GM13977 (cell line): ENCODE measurements at places on chromosomes 5 and 9.

DNA sequence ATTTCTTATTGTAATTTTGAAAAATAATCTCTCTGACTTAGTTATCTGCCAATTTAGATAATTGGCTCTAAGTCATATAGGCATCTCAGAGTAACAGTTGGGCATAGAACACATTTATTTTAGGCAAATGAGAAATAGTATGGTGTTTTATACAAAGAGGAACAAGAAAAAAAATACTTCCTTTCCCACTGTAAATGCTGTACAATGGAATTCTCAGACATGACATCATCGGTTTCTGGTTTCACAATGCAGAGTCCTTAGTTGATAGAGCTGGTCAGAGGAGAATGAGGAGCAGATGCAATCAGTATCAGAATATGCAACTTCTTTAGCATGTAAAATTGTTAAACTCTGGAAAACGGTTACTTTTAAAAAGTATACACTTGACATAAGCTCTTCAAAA is 49.4 kb downstream of the PLK2 start:
- DNase-seq = no peak

DNA sequence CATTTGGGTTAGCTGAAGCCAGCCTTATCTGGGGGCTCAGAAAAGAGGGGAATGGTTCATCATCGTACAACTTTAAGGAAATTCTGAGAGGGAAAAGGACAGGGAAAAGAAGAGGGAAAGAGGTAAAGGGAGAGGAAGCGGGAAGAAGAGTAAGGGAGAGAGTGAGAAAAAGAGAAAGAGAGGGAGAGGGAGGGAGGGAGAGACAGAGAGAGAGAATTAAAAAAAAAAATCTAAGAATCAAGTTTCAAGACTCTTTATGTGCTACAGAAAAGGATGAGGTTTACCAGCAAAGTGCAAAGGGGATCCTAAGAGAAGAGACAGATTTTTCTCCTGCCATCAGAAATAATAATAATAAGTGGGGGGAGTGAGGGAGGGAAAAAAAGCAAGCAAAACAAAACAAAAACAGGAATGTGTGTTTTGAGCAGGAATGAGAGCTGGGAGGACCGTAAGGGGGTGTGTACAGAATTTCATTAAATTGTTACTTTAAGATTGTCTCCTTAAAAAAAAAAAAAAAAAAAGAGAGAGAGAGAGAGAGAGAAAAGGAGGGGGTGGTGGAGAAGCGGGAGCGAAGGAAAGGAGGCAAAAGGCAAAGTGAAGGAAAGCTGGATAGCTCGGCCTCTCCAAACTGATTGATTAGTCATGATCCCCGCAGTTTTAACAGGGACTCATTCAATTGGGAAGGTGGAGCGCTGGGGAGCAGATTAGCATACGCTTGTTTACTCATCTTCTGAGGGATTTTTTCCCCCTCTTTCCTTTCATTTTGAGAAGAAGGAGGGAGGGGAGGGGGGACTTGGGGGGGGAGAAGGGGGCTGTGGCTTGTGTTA is 438 bp upstream of the PAPPA start:
- no peak for DNase-seq

- no peak for DNase-seq
Observed at GRCh38 chr9:133788819-133789717, 50.9 kb upstream of the SARDH start.

- DNase-seq = no peak
Observed at GRCh38 chr5:14305045-14305444, 161.9 kb downstream of the TRIO start.

GRCh38 chr9:137461663-137462395 is 2.7 kb upstream of the NSMF start:
- DNase-seq = peak; percentile 89

DNA sequence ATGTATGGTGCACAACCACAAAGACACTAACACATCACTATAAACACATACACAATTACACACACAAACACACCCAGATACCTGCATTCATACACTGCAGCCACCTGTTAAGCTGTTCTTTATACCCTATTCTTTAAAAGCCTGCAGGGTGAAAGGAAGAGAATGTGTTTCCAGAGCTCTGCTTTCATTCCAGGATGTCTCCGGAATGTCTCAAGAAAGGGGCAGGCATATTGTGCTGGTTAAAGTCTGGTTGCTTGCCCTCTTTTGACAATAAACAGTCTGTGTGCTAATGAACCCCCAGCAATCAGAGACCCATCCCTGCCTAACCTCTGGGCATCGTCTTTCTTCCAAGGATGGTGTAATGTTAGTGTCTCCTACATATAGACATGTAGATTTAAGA is 181.6 kb downstream of the EPB41L4A start:
- DNase-seq = no peak

DNA sequence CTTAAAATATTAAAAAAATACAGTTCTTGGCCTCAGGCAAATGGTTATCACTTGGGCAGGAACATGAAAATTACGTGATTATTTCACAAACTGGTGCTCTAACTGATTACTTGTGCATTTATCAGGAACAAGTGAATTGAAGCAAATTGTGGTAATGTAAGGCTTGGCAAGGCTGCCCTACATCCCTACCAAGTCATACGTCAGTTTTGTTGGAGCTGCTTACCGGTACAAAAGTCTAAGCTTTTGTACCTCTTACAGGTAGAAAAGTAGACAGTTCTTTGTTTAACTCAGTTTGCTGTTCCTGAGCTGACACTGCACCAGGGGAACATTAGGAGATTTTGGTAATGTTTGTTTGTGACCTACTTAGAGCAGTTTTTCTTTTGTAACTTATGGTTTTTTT is 2.2 kb downstream of the G3BP1 start:
- DNase-seq = no peak

DNA sequence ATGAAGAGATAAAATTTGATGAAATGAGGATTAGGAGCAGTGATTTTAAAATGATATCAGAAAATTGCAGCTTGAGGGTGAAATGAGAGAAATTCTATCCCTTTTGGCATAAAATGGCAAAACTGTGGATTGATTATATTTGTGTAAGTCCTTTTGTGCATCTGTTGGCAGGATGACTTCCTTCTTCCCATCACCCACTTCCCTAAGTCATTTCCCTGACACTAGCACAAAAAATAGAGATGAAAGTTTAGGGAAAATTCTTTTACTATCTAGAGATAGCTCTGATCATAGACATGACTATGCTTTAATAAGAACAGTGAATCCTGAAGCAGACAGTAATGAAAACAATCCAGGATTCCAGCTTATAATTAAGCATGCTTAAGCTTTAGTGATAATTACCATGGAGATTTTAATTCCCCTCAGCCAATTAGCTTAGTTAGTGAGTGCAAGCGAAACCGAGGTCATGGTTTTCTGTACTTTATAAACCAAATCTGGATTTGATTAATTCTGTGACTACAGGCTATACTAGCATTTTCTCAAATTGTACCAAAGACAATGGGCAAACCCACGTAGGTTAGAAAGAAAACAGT is 163.6 kb upstream of the TARS1 start:
- DNase-seq = no peak

DNA sequence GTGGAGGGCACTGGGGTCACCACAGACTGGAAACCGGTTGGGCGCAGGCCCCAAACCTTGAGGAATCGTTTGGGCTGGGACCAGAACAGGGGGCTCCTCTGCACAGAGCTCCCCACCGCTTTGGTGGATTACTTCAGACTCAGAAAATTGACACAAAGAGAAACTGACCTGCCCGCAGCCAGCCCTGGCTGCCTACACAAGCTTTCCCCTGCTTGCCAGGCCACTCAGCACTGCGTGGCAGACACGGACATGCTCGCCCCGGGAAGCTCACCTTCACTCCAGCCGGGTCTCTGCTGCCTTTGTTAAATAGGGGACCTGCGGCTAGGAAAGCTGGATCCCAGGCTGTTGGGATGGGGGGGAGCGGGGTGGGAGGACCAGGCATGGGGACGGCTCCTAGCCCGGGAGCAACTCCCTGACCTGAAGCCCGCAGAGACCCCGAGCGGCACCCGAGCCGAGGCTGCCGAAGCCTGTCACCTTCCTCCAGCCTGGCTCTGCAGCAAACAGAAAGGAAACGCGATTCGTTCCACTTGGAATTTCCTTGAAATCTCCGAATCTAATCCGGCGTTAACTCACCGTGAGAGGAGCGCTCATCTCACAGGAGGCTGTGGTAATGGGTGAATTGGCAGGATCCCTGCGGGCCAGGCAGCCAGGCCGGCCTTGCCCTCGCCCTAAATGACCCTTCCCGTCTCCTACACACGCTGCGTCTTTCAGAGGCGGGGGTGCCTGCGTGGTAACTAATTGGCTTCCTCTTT is 8.8 kb downstream of the PAX5 start:
- DNase-seq = peak; percentile 41

DNA sequence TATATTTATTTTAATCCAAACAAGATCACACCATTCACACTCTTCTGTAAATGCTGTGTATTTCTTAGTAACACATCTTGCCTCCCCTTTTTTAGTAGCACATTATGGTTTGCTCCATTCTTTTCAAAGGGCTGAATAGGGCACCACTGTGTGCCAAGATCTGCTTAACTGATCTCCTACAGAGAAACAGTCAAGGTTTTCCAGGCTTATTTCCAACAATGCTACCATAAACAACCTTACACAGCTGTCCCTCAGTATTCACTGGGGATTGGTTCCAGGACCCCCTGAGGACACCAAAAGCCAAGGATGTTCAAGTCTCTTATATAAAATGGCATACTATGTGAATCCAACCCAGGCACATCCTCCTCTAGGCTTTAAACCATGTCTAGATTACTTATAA is 16.5 kb downstream of the GOLM1 start:
- DNase-seq = no peak

DNA sequence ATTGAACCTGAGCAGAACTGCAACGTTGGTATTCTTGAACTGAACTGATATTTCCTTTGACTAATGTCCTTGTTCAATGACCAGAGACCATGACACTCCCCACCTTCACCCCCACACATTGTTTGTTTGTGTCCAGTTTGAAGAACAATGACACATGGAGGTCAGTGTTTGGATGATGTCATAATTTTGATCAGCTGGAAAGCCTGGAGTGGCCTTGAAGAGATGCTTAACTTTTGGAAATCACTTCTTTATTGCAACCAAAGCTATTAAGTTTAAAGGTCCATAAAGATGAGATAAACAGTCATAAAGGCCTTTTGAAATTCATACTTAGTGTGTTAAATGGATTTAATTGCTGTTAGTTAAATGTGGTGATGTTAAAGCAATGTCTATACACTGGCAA is 92.7 kb downstream of the TMC1 start:
- DNase-seq = no peak

DNA sequence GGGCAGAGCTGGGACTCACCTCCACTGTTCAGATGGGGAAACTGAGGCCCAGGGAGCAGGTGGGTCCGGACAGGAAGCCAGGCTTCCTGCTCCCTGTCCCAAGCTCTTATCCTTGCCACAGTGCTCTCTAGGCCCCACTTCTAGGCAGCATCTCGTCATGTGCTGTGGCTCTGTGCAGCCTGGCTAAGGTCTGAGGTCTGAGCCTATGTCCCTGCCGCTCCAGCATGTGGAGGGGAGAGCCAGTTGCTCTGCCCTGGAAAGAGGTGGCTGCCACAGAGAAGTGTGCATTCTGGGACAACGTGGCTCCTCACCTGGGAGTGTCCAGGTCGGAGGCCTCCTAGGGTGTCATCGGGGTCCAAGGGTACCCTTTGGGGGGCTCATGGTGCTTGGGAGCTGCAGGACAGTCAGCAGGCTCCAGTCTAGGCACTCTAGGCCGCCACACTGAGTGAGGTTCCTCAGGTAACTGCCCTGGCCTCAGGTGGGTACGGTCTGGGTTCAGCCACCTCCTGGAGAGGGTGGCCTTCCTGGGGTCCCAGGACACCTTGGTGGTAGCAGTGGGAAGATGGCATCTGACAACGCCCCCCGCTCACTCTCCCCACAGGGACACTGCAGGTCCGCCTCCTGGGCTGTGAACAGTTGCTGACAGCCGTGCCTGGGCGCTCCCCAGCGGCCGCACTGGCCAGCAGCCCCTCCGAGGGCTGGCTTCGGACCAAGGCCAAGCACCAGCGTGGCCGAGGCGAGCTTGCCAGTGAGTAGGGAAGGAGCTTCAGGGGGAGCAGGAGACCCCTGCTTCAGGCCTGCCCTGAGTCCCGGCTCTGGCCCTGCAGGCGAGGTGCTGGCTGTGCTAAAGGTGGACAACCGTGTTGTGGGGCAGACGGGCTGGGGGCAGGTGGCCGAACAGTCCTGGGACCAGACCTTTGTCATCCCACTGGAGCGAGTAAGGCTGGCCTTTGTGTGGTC is 10.4 kb downstream of the PKN3 start:
- DNase-seq = no peak

- DNase-seq = no peak
Observed at GRCh38 chr5:40217553-40217952, 462.2 kb upstream of the PTGER4 start.

- DNase-seq = no peak
Observed at GRCh38 chr5:167582283-167582682, 709.2 kb upstream of the WWC1 start.

DNA sequence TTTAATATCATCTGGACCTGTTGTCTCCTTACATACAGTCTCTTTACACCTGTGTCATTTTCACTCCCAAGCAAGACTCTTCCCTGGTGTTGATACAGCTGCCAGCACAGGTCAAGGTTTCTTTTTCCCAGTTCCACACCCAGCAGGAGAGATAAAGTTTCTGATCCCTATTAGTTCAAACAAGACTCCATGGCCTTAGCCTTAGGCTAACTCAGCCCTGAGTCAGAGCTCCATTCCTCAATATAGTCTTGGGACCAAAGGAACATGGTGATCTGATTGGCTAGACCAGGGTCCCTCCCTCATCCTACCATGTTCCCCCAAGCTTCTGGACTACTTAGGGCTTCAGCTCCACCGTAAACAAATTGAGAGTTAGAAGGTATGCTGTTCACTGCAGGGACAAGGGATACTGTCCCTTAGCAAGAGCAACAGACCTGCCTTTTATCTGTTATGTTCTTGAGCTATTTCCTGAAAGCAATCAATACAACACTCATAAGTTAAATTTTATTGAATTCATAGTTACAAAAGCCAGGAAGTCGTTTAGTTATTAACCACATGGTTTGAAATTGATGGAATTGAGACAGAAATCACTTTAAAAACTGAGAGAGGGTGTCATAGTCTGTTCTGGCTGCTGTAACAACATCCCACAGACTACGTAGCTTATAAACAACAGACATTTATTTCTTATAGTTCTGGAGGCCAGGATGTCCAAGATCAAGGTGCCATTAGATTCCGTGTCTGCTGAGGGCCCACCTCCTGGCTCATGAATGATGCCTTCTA is 20.5 kb downstream of the SLC1A1 start:
- DNase-seq = no peak
